RPMI8226 (cell line): ENCODE measurements at places on chromosomes 3 and 15.

GRCh38 chr3:46463868-46464241 is 850 bp downstream of the LTF start:
- no peak for DNase-seq

DNA sequence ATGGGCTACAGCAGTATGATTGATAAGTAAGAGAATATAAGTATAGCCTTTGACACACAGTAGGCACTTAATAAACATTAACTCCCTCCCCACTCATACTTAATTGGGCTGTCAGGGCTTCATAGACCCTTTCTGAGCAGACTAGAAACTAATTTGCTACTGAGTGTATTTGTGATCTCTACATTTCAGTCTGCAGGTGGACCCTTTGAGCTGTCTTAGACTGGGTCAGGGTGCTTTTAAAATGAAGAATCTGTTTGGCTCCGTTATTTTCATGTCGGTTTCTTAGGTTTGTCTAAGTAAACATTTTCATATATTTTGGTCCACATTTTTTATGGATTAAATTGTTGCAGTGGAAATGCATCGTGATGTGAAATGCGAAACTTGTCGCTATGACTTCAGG is 50.3 kb upstream of the SELENOK start:
- DNase-seq, result no peak

DNA sequence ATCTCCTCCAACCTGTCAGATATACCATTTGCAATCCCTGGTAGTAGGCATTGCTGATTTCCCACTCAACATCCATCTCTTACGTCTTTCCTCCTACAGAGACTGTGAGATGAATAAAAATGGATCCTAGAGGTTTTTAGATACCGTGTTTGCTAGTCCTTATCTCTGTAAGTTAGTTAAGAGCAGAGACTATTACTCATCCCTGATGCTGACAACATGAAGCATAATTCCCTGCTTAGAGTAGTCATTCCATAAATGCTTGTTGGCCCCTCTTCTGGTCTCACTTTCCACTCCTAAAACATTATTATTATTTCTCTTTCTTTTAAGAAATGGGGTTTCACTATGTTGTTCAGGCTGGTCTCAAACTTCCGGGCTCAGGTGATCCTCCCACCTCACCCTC is 136.2 kb downstream of the RTP4 start:
- DNase-seq, result no peak

GRCh38 chr3:70992131-70992530 is 591.4 kb downstream of the FOXP1 start:
- DNase-seq, result no peak

DNA sequence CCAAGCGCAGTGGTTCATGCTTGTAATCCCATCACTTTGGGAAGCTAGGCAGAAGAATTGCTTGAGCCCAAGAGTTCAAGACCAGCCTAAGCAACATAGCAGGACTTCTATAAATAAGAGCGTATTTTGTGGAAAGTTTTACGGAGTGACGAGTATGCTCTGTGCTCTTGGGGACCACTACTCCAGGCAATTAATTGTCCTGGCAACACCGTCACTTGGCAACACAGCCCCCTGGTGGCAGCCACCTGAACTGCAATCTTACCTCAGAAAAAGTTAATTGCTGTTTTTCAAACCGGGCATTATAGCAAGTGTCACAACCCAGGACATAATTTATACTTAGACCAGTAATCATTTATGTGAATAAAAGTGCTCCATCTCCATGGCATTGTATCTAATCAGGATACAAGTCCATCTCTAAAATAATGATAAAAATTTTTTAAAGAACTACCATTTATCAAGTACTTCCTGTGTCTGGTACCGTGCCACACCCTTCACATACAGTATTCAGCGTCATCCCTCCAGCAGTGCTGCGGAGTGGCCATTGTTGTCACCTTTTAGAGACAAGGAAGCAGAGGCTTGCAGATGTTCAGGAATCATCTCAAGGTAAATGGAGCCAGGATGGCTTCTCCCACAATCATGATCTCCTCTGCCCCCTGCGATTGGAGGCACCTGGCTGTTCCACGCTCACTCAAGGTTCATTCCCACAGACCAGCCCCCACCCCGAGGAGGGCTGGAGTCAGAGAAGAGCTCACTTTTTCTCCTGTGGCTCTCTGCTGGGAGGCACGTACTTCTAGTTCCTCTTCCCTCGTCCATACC is 34.5 kb downstream of the PLA2G4D start:
- peak; percentile 66 for DNase-seq

DNA sequence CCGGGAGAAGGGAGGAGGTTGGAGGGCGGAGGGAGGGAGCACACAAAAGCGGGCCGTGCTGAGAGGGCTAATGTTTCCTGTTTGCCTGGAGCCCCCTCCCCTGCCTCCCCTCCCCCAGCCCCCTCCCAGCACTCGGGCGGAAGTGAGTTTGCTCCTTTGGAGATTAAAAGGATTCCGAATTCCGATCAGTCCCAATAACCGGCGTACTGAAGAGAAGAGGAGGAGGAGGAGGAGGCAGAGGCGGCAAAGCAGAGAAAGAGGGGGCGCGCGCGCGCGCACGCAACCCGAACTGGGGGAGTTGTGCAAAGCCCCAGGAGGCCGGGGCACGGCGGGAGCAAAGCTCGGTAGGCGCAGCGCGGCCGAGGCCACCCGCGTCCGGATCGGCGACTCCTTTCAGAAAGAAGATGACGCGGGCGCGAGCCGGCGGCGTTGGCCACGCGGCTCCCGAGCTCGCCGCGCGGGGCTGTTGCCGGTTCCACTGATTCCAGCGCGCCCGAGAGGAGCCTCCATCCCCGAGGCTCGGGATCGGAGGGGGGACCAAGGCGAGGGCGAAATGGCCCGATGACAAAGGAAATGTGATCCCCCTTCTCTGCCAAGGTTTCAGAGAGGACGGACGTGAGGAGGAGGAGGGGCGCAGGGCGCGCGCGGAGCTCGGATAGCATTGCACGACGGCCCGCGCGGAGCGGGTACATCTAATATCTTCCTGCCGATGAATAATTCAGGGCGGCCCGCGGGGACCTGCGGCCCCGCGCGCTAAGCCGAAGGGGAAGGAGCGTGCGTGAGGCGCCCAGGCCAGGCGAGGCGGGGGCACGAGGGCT is 1.1 kb upstream of the TRIM71 start:
- DNase-seq, result no peak

- no peak for DNase-seq
Observed at GRCh38 chr15:42034628-42035434, 14.0 kb upstream of the PLA2G4E start.

- DNase-seq, result no peak
Observed at GRCh38 chr15:31275331-31276262, 51.0 kb upstream of the KLF13 start.

DNA sequence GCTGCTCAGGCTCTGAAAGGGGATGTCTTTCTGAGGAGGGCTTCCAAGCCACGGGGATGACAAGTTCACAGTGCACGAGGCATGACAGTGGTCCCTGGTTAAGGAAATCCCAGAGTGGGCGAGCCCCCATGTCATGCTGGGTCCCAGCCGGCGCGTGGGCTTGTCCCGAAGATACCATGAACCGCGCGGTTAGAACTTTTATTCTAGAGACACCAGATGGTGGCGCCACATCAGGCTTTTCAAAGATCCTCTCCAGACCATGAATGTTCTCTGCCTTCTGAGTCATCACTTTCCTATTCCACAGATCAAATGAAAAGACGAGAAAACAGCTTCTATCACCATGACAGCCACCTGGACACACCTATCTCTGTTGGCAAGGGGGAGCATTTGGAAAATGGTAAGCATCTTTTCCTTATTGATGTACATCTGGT is 227.8 kb upstream of the LYSMD4 start:
- peak; percentile 69 for DNase-seq

GRCh38 chr3:152319831-152320617 is 51.3 kb downstream of the MBNL1 start:
- peak; percentile 57 for DNase-seq

GRCh38 chr15:69583626-69584025 is 131.0 kb downstream of the RPLP1 start:
- DNase-seq, result no peak

- DNase-seq, result peak; percentile 74
Observed at GRCh38 chr3:52983336-52983807, 62.5 kb downstream of the SFMBT1 start.
